Activated CD8-positive, alpha-beta memory T cell treated with anti-CD3 and anti-CD28 coated beads for 24 hours (primary cell): ENCODE measurements at places on chromosomes 6 and 20.

- DNase-seq: no peak
Observed at GRCh38 chr20:61169874-61170273, 82.2 kb upstream of the CDH4 start.

DNA sequence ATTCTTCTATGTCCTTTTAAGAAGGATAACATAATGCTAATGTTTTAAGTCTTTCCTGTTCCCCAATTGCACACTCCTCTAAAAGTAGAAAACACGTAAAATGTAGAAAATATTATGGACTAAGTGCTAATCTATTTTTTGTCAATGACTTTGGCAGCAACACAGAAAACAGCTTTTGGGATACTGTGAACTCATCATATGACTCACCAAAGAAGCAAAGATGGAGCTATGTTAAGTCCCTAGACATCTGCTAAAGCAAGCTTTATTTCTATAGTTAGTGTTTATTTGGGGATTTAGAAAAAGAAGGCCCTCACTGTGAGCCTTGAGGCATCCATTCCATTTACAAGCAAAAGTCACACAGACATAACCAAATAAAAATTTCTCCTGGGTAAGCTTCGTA, 23.0 kb downstream of the OPN5 start:
- no peak for DNase-seq

GRCh38 chr20:6074145-6074561, 20.3 kb upstream of the LRRN4 start:
- DNase-seq: no peak

- no peak for DNase-seq
Observed at GRCh38 chr6:35605600-35605999, 83.1 kb downstream of the FKBP5 start.

DNA sequence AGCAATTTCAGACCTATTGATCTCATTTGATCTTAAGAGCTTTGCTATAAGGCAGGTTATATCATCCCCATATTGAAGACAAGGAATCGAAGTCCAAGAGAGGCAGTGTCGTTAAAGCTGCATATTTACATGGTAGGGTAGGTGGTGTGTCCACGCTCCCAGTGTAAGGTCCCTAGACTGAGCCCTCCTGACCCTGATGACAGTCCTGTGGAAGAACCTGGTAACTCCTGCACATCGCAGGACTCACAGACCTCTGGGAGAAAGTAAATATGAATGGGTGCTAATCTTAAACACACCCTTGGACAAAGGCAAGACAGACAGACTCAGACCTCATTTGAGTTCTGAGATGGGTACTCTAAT, 602 bp upstream of the HLA-DPB1 start:
- no peak for DNase-seq

- no peak for DNase-seq
Observed at GRCh38 chr6:157520596-157521361, 139.8 kb downstream of the ZDHHC14 start.

GRCh38 chr6:1242446-1242845, 69.5 kb upstream of the FOXQ1 start:
- no peak for DNase-seq
